ENCODE measurements at places on chromosomes 5 and 9.

DNA sequence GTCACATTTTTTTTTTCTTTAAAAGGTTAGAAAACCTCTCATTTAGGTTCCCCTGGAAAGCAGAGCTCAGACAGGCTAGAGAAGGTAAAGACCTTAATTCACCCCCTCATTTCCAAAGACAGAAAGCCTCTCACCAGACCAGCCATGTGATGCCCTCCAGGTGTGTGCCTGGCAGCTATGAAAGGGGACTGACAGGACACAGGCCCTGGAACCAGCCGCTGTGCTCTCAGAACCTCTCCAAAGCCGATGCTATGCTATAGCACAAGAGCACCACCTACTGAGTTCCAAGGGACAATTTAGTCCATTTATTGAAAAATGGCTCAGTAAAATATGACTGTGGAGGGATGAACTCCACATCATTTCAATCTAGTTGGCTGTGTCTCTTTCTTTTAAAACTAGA is 48.8 kb downstream of the FANCC start:
- no peak for DNase-seq

GRCh38 chr9:95317119-95317892 is at the start of gene FANCC:
FANCC (minus strand) TSS chr9:95317709; CDS start chr9:95249291, 68,418 bp downstream.
- DNase-seq: peak; percentile 76

- no peak for DNase-seq
Measured at GRCh38 chr5:179867476-179867875, 8.9 kb upstream of the MRNIP start.

- DNase-seq: no peak
Measured at GRCh38 chr9:34590381-34591247, 1.1 kb upstream of the CNTFR start.

- no peak for DNase-seq
Measured at GRCh38 chr5:116076496-116076895, 8.3 kb upstream of the COMMD10 start.

DNA sequence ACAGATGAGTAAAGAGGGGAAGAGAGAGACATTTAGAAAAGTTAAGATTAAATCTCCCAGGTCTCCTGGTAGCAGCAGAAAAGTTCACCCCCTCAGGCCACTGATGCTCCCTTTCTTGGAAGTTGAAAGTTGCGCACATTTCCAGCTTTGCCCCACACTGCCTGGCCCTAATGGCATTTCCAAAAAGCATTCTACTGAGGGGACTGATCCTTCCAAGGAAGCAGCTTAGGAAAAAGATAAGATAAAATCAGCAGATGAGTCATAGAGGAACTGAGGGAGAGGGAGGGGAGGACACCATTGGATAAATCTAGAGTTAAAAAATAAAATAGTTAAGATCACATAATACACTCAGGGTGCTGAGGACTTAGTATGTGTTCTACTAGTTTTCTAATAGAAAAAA is 67.6 kb upstream of the SLC12A2 start:
- DNase-seq: no peak

- DNase-seq: no peak
Measured at GRCh38 chr5:96649681-96650540, 12.3 kb upstream of the CAST start.

- DNase-seq: no peak
Measured at GRCh38 chr9:11269036-11269435, 656.2 kb upstream of the PTPRD start.

DNA sequence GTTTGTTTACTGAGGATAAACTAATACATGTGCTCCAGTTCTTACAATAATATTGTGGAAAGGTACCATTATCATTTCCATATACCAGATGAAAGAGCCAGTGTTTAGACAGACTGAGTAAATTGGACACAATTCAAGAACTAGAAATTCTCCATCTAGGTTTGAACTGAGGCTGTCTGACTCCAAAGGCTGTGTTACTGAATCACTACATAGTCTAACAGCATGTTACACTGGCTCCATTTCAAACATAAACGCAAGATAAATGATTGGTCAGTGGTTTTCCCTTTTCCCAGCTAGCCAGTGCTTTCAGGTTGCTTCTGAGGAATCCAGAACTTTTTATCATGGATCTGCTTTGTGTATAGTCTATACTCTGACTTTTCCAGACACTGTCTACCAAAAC is 8.1 kb downstream of the SPDL1 start:
- DNase-seq: no peak

DNA sequence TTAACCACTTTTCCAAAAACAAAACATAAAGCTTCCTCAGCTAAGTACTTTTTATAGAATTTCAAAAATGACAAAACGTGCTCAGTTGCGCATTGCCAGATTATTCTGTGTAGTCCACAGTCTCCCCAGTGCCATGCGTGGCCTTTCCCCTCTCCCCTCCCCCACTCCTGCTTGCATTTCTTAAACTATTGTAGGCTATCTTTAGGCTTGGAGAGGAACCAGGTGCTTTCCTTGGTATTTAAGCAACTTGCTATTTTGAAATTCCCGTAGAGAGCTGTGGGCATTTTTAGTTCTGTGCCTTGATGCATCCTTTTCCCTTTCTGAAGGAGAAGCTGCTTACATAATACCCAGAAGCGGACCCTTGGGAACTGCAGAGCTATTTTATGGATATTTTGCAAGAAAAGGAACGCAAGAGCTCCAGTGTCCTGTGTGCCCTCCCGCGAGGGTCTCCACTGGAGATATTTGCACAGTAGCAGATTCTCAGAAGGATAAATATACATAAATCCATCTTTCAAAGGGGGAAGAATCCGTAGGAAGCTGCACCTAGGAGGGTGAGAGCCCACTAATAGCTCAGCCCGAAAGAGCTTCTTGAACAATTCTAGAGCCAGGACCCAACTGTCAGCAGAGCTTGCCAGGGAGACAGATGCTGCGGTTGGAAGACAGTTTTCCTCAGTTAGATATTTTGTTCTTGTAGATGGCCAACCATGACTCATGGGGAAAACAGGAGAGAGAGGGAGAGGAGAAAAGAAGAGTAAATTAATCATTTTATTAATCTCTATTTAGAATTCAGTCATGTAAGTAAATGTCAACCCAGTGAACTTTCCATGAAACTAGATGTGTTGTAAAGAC is 1298.3 kb upstream of the WWC1 start:
- no peak for DNase-seq

- DNase-seq: no peak
Measured at GRCh38 chr5:138610415-138610917, 35.3 kb upstream of the HSPA9 start.

GRCh38 chr9:130039528-130040147 is 3.4 kb downstream of the FNBP1 start:
- no peak for DNase-seq

- no peak for DNase-seq
Measured at GRCh38 chr5:34589832-34590231, 66.3 kb upstream of the RAI14 start.

GRCh38 chr5:107388141-107388861 is 282.4 kb downstream of the EFNA5 start:
- DNase-seq: no peak

DNA sequence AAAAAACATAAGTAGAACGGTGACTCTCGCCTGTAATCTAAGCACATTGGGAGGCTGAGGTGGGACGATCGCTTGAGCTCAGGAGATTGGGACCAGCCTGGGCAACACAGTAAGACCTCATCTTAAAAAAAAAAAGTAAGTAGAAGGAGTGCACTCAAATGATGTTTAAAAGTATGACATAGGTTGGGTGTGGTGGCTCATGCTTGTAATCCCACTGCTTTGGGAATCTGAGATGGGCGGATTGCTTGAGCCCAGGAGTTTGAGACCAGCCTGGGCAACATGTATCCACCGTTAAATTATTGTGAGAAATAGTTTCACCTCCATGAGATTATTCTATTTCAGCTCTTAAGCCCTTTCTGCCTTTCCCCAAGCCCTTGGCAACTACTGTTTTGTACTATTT is 11.2 kb downstream of the DENND4C start:
- no peak for DNase-seq

DNA sequence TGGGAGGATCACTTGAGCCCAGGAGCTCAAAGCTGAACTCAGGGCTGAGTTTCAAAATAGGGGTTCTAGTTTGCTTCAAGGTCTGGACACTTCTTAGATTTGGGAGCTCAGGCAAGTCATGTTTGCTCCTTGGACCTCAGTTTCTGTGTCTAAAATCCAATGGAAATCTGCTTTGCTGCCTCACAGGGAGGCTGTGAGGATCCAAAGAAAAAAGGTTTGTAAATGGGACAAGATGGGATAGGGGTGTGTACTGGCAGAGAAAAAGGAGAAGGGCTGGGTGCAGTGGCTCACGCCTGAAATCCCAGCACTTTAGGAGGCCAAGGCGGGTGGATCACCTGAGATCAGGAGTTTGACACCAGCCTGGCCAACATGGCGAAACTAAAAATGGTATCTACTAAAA is 39.6 kb upstream of the SH3PXD2B start:
- no peak for DNase-seq

DNA sequence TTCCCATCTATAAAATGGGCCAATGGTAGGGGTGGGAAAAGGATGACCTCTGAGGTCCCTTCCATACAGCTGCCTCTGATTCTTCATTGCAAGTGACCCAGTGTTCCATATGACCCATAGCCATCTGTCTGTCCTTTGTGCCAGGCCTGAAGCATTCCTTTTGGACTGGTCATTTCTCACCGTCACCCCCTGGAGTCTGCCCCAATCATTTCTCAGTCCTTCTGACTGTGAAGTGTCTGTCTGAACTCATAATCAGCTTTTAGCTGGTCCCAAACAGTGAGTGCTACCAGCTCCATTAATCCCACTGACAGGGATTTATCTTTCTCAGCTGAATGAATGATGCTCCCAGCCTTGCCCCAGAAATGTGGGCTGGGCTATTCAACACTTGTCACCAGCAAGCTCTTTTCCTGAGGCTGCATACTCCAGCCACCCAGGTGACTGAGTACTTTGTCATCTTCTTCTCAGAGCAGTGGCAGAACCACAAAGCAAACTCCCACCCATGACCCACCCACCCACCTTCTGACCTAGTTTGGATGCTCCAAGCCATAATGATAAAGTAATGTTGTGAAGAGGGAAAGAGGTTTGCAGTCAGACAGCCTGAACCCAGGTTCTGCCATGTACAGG is 37.4 kb downstream of the KCNIP1 start:
- no peak for DNase-seq

DNA sequence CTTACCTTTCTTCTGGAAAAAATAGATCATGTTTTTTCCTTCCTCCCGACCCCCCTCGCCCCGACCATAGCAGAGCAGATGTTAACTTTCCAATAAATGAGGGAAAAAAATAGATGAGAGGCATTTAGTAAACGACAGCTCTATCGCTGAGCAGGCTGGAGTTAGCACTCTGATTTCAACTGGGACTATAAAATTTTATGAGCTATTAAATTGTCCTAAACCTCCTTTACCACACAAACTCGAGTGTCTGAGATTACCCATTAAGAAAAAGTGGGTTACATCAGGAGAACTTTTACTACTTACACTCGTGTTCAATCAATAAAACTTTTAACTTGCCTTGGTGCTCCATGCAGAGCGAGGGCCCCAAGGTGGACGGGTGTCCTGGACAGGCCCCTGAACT is 59.8 kb upstream of the RNU6ATAC start:
- DNase-seq: no peak

DNA sequence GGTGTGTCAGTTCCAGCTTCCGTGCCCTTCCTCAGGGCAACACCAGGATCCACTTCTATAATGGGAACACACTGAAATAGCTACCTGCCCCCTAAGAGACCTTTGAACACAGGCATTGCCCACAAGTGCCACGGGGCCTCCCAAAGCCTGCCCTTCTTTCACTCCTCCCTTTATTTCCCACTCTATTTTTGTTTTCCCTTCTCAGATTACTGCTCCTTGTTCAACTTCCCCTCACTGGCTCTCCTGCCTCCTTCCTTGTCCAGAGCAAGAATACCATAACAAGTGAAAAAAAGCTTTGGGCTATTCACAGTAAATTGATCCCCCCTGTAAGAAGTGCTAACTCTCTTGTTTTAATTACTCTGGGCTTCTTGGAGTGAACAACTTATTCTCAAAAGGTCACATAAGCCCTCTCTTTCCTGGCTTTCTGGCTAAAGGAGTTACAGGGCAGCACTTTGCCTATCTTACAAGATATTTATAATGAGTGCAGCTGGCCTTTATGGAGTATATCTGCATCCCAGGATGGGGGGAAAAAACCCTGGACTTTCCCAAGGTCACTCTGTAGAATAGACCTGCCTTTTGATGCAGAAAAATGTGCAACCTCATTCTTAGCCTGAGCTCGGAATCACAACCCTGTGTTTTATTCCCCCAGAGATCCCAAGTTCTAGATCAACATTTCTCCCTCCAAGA is 11.3 kb downstream of the CTXN3 start:
- DNase-seq: no peak

GRCh38 chr9:133727277-133727875 is 10.8 kb downstream of the SARDH start:
- no peak for DNase-seq

DNA sequence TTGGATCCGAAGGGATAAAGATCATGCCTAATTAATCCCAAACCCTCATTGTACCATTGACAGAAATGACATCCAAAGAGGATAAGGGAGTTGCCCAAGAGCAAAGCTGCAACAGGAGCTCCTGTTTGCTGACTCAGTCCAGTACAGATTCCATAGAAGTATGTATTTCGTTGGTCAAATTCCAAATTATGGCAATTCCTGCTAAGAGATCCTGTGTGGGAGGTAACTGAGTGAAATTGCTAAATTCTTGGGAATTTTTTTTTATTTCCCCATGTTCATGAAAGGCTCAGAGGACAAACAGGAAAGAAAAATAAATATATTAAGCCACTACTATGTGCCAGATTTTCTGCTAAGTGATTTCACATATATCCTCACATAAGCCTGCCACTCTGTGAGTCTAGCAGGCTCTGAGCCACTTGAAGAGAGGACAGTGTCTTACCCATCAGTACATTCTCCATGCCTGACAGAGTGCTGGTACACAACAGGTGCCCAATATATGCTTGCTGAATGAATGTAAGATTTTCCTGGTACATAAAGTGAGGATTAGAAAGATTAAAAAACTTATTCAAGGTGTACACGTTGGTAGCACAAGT is 132.7 kb downstream of the GLIS3 start:
- DNase-seq: no peak

DNA sequence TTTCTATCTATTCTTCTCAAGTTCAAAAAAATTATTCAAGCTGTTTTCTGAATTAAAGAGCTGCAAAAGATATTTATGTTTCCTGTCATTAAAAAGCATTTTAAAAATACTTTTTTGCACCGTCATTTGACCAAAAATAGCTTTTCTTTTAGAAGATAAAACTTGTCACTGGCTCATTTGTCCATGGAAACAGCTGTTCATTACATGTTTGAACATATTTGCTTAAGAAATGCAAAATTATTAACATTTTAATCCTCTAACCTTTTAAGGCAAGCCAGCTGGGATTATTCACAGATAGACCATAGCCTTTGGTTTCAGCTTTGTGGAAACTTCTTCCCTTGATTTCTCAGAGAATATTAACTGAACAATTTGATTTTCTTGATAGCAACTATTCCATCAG is 393.9 kb downstream of the TUSC1 start:
- DNase-seq: no peak

- no peak for DNase-seq
Measured at GRCh38 chr9:123651273-123651672, 278.7 kb downstream of the DENND1A start.

- DNase-seq: peak; percentile 90
Measured at GRCh38 chr5:150412319-150413175, at the start of gene CD74. CD74 (minus strand) TSS chr5:150412910; CDS start chr5:150412749, 161 bp downstream.

Data from stimulated activated CD8-positive, alpha-beta memory T cell treated with anti-CD3 and anti-CD28 coated beads, Interleukin-15, amount 100 ng/mL, for 4 hours (primary cell).